ENCODE measurements at places on chromosomes 3 and 15.

DNA sequence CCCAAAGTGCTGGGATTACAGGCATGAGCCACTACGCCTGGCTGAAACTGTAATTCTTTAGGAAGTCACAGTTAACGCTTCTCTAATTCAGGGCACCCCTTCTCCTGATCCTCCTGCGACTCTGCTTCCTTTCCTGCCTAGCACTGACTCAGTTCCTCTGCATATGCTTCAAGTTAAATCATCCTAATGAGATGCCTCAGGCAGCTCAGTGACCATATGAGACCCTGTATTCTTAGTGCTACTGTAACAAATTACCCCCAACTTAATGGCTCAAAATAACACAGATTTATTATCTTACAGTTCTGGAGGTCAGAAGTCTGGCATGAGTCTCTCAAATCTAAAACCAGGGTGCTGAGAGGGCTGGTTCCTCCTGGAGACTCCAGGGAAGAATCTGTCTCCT lies 271.8 kb upstream of the LYSMD4 start:
- no peak for DNase-seq

DNA sequence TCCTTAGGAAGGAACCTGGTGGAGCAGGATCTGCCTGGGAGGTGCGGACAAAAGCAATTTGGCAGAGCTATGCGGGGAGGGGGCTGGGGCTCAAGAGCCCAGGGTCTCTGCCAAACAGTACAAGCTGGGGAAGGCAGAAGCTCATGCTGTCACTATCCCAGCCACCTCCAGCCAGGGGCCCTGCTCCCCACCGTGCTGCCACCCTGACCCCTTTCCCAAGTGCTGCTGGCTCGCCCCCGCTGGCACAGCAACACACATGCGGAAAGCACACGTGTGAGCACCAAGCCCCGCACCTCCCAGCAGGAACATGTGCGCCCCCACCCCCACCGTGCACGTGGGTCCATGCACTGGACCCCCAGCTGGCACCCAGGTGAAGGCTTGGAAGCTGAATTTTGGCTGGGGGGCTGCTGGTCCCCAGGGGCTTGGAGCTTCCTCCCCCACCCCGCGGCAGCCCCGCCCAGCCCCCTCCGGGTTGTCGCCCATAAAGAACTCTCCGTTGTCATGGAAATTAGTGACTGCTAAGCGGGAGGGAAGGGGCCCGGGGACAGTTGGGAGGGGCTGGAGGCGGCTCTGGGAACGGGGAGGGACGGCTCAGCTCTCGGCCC lies 742 bp downstream of the CAMKV start:
- no peak for DNase-seq

DNA sequence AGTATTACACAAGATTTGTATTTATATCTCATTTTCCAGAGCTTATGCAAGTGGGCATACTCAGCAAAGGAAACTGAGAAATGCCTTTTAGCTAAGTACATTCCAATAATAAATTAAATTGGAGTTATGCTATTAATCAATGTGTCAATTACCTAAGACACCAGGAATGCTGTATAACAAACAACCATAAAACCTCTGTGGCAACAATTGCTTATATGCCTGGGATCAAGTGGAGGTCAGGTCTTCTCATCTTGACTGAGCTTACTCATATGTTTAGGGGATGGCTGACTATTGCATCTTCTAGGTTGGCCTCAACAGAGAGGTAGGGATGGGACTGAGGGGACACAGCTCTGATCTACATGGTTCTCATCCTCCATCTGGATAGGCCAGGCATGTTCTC lies 30.7 kb downstream of the CD200R1L start:
- no peak for DNase-seq

GRCh38 chr15:83107841-83108181 lies 366 bp downstream of the TM6SF1 start:
- DNase-seq, result no peak

DNA sequence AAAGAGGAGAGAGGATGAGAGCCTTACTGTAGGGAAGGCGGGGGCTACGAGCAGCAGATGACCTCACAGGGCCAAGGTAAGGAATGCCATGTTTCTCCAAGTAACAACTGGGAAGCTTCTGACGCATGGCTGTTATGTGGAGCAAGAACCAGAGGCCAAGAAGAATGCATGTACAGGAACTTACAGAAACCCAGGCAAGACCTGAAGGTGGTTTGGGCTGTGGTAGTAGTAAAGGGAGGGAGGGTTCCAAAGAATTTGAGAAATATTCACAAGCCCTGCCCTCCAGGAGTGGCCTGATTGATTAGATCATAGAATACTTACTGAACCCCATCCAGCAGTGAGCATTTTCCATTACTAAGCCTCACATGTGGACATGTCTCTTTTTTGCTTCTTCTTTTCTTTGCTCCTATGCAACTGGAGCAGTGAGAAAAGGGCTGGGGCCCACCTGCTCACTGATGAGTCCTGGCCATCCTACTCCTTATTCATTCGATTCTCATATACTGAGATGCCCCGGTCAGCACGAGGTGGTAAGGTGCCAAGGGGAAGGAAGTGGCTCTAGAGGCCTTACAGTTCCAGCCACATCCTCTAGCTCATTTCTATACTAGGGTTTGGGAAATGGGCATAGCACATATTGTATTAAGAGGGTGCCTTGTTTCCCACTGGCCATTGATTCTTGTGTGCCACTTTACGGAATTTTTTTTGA lies 8.3 kb upstream of the SLC12A8 start:
- no peak for DNase-seq

DNA sequence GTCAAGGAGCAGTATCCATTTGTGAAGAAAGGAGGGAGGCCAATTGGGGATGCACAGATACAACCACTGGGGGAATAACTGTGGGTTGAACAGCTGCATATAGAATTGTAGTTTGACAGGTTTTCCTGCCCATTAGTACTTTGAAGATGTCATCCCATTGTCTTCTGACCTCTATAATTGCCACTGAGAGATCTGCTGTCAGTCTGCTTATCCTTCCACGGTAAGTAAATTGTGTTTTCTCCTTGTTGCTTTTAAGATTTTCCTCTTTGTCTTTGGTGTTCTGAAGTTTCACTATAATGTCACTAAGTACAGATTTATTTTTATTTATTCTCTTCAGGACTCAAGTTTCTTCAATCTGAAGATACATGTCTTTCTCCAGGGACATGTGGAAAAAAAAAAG lies 56.6 kb downstream of the MOBP start:
- DNase-seq, result no peak

DNA sequence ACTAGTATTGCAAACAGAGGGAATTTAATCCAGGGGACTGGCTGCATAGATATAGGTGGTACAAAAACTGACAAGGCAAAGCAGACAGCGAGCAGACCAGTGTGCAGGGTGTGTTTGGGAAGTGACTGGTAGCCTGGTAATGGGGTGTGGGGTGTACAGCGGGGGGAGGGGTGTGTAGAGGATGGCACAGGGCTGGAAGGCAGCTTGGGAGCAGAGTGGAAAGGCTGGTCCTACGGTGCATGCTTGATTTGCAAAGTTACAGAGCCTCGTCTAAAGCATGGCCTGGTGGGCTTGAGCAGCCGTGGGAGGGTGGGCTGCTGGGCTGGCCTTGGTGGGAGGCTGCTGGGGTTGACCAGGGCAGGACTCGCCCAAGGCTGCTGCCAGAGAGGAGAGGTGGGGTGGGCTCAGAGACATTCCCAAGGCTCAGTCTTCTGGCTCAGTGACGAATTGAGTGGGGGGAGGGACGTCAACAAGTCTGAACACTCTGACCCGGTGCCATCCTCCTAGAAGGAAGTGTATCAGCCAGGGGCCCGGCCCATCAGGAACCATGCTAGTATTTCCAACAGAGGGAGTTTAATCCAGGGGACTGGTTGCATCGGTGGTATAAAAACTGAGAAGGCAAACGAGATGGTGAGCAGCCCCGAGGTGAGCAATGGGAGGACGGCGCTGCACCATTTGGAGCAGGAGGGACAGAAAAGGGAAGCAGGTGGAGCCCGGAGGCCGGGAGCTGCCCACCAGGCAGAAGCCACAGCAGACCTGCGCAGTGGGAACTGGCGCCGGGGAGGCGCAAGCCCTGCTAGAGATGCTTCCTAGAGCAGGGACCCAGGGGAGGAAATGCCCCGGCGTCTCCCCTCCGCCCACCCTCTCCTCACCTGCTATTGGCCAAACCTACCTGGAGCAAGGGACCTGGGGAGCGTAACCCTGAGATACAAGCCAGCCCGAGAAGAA lies 29.2 kb downstream of the CPN2 start:
- no peak for DNase-seq

DNA sequence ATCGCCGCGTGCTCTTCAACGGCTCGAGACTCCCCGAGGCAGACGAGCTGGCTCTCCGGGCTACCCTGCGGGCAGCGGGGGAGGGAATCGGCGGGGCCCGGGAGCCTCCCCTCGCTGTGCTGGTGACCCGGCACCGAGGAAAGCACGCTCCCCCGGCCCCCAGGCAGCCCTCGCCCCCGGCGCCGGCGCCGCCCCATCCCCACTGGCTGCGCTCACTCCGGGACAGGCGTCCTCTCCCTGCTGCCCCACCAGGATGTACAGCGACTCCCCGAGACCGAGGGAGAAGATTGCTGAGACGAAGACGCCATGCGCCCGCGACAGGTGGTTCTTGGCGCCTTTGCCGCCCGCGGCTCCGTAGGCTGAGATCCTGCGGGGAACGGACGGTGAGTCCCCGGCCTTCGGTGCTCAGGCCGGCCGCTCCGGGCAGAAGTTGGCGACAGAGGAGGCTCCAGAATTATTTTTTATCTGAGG lies 1.7 kb downstream of the LTK start:
- no peak for DNase-seq

GRCh38 chr3:119898478-119899191 lies 116.7 kb downstream of the NR1I2 start:
- DNase-seq, result no peak

DNA sequence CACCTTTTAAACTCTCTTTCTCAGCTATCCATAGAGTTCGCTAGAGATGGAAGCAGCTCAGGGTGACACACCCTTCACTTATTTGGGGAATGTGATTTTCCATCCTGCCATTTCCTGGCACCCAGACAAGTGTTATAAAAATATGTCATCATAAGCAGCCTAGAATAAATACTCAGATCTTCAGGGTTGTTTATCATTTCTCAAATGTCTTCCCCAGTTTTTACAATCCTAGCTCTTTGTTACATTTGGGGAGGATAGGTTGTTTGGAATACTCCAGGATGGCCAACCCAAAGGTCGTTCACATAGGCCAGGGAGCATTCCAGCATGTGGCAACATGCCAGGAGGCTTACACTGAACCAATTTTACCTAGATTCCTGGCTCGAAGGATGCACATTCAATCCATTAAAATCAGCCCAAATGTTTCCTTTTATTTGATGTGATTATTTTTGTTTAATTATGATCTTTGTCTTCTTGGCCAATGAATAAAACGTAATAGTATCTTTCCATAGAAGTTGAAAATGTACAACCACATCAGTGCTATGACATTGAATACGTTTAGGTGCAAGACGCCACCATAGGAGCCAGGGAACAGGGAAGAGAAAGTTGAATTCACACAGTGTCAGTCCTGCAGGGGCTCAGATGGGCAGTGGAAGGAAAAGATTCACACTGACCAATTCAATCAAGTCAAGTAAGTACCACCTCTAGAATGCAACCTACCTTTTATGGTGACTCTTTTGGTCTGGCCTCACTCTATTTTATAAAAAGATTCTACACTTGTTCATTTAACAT lies 537.7 kb upstream of the MDFIC2 start:
- DNase-seq, result no peak

GRCh38 chr15:93703092-93703739 lies 528.1 kb upstream of the MCTP2 start:
- no peak for DNase-seq

- no peak for DNase-seq
Measured at GRCh38 chr3:151697496-151697895, 36.2 kb upstream of the AADACL2 start.

GRCh38 chr3:39147711-39148434 lies 5.5 kb downstream of the CSRNP1 start:
- DNase-seq, result no peak

- DNase-seq, result no peak
Measured at GRCh38 chr3:42269647-42270046, 3.7 kb upstream of the CCK start.

GRCh38 chr3:124787476-124788195 lies 57.4 kb downstream of the UMPS start:
- no peak for DNase-seq

- no peak for DNase-seq
Measured at GRCh38 chr3:166013073-166013679, 176.0 kb upstream of the BCHE start.

GRCh38 chr15:28992336-28992864 lies 106.6 kb downstream of the APBA2 start:
- no peak for DNase-seq

- no peak for DNase-seq
Measured at GRCh38 chr3:44899683-44900367, 25.4 kb downstream of the TGM4 start.

DNA sequence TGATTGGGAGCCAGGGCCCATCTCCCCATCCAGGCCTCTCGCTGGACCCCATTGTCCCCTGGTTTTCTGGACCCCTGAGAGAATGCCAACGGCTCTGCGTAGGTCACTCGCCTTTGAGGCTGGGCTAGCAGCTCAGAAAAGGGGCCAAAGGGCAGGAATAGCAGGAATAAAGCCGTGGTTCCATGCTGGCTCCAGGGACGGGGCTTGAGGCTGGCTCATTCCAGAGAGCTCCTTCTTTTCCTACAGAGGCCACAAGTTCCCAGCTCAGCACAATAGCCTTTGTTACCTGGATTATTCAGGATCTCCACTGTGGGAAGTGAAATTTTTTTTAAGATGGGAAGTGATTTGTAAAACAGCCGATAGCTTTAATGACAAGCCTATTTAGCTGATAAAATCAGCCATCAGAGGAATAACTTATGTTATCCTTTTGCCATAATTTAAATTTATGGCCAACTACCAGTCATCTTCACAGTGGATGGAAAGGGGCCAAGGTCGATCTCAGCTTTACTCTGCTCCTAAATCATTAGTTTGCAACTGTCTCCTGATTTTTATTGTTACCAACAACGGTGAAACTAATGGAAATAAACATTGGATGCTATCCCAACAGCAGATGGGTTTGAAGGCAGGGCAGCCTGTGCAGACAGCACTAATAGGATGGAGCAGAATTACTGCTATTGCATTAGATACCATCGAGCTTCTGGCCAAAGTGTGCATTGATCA lies 124.3 kb downstream of the TMEM266 start:
- no peak for DNase-seq

DNA sequence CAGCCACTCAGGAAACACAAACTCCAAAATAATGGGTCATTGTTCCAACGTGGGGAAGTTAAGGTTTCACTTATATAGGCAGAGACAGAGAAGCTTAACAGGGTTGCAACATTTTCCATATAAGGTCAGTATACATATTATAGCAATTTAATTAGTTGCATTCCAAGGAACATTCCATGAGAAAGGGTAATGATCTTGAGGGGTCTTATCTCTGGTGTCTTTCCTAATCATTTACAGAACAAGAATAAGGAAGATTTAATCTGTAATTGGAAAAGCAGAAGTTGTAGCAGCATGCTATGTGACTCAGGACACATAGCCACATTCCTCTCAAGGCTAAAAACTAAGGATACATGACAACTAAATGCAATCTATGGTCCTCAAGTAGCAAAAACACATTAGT lies 4.9 kb downstream of the MNS1 start:
- DNase-seq, result no peak
